Right lobe of liver (tissue), 6 donors: ENCODE measurements at places on chromosomes 7 and 10.

DNA sequence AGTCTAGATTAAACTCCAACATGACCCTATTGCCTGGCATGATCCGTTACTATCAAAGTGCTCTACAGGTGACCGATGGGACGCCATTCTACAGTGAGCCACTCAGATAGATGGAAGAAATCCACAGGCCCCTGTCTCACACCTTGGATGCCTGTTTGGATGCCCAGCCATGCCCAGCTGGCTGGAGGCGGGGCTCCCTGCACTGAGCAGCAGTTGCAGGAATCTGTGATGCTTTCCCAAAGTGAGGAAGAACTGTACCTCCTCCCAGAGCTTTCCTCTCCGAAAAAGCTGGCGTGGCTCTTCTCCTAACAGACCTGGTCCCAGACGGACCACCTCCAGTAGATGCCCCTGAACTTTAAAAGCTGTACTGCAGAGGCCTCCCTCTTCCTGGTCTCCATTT, 253.3 kb downstream of the ELMO1 start:
- no peak for DNase-seq

DNA sequence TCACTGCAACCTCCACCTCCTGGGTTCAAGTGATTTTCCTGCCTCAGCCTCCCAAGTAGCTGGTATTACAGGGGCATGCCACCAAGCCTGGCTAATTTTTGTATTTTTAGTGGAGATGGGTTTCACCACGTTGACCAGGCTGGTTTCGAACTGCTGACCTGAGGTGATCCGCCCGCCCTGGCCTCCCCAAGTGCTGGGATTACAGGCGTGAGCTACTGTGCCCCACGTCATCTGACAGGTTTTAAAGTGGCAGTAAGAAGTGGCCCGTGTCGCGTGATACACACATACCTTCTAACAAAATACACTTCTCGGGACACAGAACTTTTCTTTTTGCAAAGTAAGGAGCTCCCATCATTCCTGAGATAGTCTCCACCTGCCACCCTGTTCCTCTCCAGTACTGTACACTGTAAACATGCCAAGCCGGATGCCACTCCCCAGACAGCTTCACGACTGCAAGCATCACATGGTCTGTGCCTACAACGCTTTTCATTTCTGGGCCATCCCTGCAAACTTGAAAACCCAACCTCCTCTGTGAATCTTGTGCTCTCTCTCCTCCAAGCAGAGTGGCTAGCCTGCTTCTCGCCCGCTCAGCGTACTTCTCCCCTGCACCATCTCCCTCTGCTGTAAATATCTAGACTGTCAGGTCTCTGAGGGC, 256.3 kb upstream of the KLF14 start:
- DNase-seq, result no peak

DNA sequence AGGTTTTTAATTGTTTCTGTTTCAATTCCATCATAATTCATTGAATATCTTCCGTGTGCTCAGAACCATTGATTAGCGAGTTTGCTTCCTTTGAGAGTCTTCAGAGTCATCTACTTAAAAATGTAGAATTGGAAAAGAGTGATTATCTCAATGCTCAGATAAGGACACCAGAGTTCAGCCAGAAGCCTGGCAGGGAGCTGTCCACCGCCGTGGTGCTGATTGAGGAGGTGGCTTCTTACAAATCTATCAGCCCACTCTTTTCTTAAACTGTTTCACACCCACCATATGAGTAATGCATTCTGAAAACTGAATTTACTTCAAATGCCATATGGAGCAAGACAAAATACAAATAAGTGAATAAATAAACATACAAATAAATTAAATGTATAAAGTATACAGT, 79.3 kb downstream of the INSYN2A start:
- peak; percentile 51 for DNase-seq

- no peak for DNase-seq
Measured at GRCh38 chr10:50928190-50928552, 42.7 kb upstream of the A1CF start.

- no peak for DNase-seq
Measured at GRCh38 chr10:80090121-80090520, 11.7 kb downstream of the TMEM254 start.

GRCh38 chr10:44689368-44689767, 221.8 kb upstream of the TMEM72 start:
- no peak for DNase-seq

DNA sequence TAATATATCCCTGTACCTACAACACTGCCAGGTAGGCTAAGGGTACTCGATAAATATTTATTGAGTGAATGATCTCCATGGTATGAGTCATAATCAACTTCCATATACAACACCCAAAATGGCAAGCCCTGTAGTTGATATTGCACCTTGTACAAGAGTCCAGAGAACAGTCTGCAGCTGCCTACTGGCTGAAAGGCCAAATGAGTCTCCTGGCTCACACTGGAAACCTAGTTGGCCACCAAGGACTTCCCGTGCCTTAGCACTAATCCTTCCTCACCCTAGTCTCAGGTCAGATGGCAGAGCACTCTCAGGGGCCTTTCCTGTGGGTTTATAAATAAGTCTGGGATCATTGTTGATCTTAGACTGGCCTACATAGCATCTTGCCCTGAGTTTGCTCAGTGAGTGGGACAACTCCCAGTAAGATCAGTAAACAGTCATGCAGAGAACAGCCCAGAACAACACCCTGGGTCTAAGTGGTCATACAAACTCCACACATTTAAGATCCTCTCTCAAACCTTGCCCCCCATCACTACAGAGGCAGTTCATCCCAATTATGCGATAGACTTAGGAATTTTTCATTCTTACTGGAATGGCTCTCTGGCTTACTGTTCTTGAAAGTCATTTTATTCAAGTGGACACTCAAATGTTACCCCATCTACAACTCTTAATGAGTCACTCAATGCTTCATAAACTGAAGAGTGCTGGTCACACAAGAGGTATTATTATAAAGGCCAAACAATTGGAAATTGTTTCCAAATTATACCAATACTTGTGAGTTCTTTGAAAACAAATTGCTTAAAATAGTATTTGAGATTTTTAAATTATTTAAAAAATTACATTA, 14.7 kb upstream of the SLC16A9 start:
- no peak for DNase-seq

GRCh38 chr7:83782628-83783027, 133.7 kb upstream of the SEMA3E start:
- no peak for DNase-seq

GRCh38 chr10:119360181-119360921, 153.0 kb downstream of the GRK5 start:
- no peak for DNase-seq

DNA sequence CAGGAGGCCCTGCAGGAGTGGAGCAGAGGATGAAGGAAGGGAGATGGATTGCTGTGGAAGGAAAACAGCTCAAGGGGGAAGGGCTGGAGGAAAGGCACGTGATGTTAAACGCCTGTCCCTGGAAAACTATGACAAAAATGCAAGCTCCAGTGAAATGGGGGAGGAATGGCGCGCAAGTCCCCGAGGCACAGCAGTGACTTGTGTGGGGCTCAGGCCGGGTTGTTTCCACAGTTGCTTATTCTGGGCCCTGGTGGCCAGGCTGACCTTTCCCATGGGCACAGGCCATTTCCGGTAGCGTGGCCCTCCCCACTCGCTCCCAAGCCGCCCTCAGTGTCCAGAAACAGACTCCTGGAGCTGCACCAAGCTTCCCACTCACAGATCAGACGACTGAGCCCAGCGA, 68.1 kb upstream of the PDGFA start:
- DNase-seq, result no peak

DNA sequence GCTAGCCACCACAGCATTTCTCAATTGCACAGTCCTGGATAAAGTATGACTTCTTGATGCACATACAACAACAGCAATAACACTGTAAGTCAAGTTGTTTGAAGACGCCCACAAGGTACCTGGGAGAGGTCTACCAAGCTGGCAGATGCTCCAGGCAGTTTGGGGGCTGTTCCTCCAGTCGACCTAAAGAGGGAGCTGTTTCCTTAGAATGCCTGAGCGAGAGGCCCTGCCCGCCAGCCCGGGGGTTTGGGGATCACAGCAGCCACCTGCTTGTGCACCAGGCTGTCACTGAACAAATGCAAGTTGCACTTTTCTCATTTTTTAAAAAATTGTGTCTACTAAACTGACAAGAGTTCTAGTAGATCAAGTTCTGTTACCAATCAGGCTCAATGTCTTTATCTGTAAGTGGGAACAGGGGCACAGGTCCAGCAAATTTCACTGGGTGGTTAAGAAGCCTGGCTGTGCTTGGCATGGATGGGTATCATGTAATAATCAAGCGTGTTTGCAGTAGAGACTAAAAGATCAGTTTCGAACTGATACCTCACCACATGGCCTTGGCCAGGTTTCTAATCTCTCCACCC, 193.8 kb upstream of the ADO start:
- DNase-seq, result no peak

DNA sequence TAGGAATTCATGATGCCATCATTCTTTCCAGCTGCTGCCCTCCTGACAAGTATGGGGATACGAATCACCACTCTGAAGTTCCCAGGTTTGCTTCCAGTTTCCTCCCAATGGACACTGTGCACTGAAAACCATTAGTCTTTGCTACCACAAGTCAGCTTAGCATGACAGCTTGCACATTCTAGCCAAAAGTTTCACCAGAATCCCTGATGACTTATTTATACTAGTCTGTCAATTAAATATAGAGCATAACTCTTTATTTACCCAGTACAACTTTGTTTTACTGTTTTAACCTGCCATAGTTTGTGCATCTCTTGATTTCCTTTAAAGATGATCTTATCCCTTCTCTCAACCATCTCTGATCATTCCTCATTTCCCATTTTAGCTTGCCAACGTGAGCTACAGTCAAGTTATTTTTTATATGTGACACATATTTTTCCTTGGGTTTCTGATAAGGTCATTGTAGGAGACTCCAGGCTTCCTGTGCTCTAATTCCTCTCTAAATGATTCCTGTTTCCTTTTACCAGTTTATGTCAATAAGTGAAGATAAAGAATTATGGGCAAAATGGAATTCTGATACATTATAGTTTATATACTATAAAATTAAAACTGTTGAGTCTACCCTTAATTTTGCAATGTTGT, 167.5 kb upstream of the MEOX2 start:
- no peak for DNase-seq

- DNase-seq, result no peak
Measured at GRCh38 chr7:31899356-31899927, 170.8 kb downstream of the PDE1C start.

- DNase-seq, result no peak
Measured at GRCh38 chr7:44408596-44408995, 81.9 kb downstream of the NUDCD3 start.

DNA sequence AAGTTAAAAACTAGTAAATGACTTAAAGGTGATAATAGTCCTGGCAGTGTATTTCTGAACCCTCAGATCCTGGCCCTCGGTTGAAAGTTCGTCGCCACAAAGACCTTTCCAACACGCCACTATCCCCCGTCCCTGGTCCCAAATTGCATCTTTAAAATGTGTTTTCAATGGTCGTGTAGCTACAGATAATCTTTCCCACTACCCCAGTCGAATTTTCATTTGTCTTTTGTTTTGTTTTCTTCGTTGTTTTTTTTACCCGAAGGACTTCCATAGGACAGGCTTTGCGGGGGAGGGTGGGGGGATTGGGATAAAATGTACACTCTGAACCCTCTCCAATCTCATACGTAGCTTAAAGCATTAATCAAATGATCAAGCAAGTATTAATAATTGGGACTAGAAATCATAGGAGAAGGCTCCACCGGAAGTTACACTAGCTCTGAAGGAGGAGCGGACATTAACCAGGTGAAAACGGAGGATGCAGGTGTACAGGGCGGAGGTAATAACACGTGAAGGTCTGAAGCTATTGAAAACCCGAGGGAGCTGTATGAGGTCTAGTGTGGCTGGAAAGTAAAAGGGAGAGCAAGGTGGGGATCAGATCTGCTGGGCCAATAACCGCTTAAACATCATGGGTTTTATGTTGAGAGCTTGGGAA, 32.8 kb upstream of the PHF14 start:
- no peak for DNase-seq

DNA sequence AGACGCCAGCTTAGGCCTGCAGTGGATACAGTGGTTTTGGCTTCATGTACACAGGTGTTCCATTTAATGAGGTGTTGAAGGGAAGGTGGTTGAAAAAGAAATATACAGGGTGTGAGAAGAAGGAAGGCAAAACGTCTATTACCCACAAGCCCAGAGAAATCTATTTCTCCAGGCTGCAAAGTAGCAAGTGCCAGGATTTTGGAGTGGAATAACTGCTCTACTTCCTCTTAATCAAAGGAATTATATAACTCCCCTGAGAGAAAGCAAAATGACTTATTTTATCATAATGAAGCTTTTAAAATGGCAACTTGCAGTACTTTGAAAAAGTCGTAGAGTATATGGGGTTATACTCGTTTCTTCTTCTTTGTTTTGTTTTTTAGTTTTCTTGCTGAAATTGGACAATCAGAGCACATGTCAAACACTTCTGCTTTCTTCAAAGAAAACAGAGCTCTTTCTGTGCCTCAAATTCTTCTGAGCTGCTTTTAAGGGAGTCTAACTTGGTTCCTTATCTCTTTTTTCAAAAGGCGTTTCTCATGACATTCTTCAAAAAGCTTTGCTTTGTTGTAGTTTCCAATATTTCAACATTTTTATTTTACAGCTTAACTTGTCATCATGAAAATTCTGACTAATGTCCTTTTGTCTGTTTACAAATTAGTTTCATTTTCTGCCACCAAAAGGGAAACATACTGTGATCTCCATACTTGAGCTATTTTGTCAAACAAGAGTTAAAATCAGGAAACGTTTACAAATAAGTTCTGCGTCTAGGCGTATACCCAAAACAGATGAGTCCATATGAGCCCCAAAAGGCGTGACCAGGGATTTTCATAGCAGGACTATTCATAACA, 289.7 kb downstream of the FRMD4A start:
- no peak for DNase-seq

GRCh38 chr10:72952642-72953158, 1.9 kb downstream of the PLA2G12B start:
- DNase-seq, result peak; percentile 58

- no peak for DNase-seq
Measured at GRCh38 chr7:112022128-112022527, 184.1 kb downstream of the DOCK4 start.

DNA sequence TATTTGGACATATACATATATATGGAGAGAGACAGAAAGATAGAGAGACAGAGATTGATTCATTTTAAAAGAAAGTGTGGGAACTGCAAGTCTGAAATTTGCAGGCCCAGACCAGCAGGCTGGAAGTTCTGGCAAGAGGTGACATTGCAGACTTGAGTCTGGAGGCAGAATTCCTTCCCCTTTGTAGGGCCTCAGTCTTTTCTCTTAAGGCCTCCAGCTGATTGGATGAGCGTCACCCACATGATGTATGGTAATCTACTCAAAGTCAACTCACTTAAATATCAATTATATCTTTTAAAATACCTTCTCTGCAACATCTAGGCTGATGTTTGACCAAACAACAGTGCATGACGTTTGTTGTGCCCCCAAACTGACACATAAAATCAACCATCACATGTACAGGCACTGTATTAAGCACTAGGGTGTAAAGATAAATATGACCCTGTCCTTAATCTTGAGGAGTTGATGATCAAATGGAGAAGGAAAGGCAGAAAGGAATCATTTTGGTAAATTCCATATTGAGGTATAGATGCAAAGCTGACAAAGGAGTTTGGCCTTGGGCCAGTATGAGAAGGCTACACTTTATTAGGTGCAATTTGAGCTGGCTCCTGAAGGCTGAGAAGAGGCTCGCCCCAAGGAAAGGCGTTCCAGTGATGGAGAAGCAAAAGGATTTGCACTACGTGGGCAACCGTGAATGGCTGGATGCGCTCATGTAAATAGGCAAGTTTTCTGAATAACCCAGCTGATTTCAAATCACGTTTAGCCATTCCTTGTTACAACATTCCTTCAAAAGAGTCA, 52.6 kb downstream of the BPGM start:
- DNase-seq, result no peak
